Tibial nerve (tissue), 4 donors: ENCODE measurements at places on chromosomes 6 and 20. TPM values are rescaled to one million over a fixed set of nuclear protein-coding genes. Genes with fewer than 3 reads are reported as not detected.

DNA sequence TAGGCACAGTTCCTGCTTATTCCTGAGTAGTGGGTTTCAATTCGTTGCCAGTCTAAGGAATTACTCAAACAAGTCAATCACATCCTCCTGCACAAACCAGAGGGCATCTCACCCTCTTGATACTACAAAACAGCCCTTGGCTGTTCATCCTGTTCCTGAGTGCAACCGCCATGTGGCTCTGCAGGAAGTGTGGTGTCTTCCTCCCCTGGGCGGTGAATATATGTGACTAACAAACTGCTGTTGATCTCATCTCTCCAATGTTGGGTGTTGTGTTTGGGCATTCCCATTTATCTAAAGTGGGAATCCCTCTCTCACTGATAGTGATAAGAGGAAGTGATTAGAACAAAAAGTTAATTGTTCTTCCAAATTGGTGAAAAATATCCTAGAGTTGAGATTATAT is 163.0 kb downstream of the TBX18 start:
- H3K4me1 ChIP-seq = no peaks in the 10 kb centered on the region
- no peak overlapping the region for H3K27ac ChIP-seq
- DNase-seq = no peak
- H3K4me3 ChIP-seq = no peak overlapping the region
- H3K27me3 ChIP-seq = no peaks in the 10 kb centered on the region

The FERMT1 gene
- 0.78 TPM for total RNA-seq

The ELOVL4 gene
- total RNA-seq = 1.7 TPM

The FAM162B gene
- 12.3 TPM for total RNA-seq
